ENCODE measurements at places on chromosomes 6 and 20.

DNA sequence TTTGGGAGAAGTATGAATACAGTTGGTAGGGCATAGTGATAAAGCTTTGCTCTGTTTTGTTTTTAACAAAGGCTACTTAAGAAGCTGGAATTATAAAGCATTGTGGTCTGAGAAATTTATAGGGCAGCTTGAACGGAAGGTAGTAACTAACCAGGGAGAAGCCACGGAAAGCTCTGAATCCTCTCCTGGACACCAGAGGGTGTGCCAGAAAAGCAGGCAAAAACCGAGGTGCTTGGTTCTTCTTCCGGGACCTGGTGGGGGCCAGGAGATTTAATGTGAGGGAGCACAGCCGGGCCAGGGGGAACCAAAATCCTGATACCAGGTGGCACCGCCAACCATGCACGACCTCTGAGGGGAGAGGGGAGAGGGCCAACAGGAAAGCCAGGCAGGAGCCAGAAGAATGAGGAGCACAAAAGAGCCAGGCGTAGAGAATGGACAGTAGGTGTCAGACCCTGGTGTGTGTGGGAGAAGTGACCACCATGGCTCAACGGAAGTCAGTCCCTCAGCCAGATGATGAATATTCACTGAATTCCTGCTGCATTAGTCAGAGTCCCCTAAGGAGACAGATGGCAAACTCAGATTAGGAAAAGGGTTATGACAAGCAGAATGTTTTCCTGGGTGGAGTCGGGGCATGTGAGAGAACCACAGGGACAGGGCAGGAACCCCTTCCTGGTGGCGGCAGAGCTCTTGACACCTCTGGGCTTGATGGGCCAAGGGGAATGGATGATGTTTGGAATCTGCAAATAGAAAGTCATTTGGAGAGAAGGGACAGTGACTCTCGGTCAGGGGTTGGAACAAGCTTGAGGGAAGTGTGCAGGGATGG lies 262.3 kb downstream of the ZNF217 start:
- peak; percentile 82 for DNase-seq

- no peak for DNase-seq
These were observed 104.6 kb downstream of the PAX1 start for GRCh38 chr20:21809961-21810523.

GRCh38 chr6:135054226-135054568 lies 425 bp downstream of the HBS1L start:
- peak; percentile 39 for DNase-seq

- no peak for DNase-seq
These were observed 1.8 kb downstream of the HSPA12B start for GRCh38 chr20:3734111-3734843.

- DNase-seq = peak; percentile 20
These were observed 77.2 kb downstream of the SSR1 start for GRCh38 chr6:7235712-7236305.

GRCh38 chr20:34045294-34045693 lies 51.6 kb downstream of the RALY start:
- peak; percentile 23 for DNase-seq

GRCh38 chr6:156351346-156351966 lies 425.7 kb upstream of the ARID1B start:
- DNase-seq = no peak

GRCh38 chr6:119261944-119262284 lies 87.6 kb downstream of the MAN1A1 start:
- no peak for DNase-seq

- peak; percentile 96 for DNase-seq
These were observed 185.3 kb downstream of the OGFRL1 start for GRCh38 chr6:71473926-71474325.

DNA sequence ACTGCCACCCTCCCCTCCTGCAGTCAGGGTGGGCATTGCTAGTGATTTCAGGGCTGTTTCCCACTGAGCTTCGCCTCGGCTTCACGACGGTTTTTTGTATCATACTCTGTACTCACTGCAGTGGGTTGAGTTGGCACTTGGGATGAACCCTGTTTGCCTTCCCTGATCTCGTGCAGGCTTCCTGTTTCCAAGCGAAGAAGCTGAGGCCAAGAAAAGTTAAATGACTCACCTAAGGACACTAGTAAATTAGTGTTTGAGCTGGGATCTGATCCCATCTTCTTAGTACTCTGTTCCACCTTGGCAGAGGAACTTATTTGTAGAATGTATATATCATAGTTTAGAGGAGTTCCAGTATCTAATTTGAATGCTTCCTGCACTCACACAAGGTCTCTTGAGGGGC lies 50.3 kb upstream of the VSTM2L start:
- DNase-seq = no peak

DNA sequence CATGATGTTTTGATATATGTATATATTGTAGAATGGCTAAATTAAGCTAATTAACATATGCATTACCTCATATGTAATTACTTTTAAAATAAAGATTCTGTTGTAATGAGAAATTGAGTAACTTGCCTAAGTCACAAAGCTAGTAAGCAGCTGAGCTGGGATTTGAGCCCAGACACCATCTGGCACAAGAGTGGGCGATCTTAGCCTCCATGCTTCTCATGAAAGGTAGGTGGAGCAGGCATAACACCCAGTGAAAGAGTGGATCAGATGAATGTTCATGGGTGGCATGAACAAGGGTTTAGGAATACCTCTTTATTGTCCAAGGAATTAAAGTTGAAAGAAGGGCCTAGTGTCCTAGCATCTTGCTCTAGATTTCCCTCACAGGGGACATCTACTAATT lies 365.4 kb downstream of the TFAP2B start:
- DNase-seq = no peak

DNA sequence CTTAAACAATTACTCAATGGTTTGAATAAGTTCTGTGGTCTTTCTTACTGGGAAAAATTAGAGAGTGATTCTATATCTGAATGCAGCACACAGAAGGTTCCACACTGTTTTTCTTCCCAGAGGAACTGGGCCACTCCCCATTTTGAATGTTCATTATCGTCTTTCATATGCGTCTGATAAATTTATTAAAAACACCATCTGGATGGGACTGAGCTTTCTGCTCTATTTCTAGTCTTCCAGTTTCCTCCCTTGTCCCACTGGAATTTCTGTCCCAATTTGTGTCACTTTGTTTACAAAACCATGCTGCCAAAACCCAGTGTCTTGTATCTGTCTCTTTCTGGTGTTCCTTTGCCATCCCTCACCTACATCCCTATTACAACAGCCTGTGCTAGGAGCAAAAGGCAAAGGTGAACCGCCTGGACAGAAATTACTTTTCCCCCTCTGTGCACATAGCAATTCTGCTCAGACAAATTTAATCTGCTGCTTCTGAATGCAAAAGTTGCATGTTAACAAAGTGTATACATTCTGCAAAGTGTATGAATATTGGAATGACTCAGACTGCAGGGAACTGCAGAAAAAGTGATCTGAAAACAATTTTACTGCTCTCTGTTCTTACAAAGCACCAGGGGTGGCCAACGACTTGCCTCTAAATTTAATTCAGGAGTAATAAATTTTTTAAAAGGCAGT lies 333.6 kb downstream of the BTBD9 start:
- no peak for DNase-seq

GRCh38 chr6:111721753-111722154 lies 116.1 kb upstream of the TRAF3IP2 start:
- peak; percentile 27 for DNase-seq

DNA sequence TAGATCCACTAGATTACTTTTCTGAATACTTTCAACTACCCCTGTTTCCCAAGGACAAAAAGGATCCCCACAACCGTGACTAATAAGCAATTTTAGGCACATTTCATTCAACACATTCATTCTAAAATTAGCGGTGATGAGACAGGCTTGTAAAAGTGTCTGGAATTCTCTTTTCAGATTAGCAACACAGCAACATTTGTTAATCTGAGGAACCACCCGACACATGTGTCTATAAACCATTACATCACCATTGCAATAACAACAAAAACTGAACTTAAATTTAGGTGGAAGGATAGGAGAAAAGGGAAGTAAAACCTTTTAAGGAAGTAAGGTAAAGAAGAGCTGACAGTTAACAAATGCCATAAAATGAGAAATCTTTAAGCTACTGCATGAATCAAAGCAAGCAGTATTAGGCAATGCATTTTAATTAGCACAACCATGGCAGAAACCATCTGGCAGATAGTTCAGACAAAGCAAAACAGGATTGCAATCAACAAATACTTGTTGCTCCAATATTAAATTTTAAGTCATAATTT lies 49.1 kb downstream of the MAP3K7 start:
- DNase-seq = no peak

DNA sequence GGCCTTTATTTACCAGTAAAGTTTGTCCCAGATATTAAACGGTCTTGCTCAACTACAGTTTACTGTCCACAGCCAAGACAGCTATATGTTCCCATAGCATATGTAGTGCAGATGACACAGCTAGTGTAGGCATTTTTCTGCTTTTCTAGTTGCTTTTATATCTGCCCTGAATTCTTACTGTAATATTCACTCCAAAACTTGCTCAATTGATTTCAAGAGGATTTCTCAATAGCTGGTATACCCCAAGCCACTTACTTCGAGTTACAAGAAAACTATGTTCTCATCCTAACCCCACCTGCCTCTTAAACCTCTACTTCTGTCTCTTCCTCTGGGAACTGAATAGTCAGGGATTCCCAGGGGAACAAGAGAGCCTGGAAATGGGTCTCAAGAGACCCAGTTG lies 18.9 kb upstream of the ROS1 start:
- DNase-seq = no peak

DNA sequence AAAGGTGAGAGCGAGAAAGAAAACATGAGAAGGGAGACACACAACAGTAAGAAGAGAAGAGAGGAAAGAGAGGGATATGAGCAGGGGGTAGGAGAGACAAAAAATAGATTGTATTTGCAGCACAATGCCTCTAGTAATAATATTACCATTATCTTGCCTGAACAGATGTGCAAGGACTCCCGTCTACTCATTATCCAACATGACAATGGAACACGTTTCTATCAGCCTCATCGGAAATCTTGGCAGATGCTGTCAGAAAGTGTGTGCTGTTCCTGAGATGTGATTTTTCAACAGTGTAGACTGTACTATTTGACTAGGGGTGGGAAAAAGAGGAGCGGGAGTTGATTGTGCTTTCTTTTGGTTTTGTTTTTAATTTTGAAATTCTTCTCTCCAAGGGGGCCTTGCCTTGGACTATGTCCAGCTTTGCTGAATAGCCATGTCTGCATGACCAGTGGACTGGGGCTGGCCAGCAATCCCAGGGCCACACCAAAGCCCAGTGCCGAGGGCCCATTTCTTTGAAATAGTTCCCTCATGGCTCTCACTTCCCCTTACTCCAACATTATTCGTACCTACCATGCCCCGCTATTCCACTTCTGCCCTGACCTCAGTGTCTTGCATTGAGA lies 11.3 kb upstream of the TRAM2 start:
- no peak for DNase-seq

DNA sequence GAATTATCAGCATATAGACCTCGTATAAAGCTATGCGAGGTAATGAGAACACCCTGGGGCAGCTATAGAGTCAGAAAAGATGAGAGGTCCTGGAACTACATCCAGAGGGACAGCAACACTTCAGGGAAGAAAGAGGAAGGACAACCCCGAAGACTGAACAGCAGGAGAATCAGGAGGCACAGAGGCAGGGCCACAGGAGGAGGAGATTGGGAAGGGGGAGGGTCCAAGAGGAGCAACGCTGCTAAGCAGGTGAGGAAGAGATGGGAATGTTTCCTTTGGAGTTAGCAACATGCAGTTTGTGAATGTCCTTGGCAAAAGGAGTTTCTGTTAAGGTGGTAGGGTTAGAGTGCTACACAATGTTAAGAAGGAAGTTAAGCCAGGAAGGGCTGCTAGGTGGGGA lies 79.5 kb upstream of the OLIG3 start:
- DNase-seq = no peak

GRCh38 chr6:163773646-163774045 lies 359.1 kb downstream of the QKI start:
- DNase-seq = no peak

DNA sequence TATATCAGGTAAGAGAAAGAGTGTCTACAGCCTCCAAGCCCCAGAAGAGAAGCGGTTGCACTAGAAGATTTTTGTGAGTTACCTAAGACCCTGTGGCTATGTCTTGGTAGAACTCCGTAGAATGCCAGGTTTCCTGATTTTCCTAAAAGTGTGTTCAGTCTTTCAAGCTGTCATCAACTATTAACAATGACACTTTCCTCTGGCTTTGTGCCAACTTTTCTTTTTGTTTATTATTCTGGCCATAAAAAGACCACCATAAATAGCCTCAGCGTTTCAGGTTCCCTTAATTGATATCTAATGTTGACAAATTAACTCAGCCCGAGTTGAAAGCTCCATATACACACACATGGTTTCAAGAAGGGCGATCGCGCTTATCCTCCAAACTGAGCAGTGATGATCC lies 1.2 kb downstream of the PAK5 start:
- no peak for DNase-seq

DNA sequence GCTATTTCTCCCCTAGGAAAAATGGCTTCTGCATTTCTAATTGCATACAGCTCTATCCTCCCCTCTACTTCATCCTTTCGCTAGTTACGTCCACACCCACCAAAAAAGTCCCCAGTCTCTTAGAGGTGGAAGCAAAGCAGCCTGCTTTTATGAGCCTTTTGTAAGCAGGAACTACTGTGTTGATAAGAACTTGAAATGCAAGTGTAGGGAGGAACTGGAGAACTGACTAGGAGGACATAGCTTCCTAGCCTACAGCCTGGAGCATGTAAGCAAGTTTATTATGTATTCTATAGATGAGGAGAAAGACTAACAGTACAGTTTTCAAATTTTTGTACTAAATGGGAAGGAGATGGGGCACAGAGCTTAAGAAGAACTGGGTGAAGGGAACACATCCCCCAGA lies 10.3 kb downstream of the ARHGAP18 start:
- DNase-seq = no peak

DNA sequence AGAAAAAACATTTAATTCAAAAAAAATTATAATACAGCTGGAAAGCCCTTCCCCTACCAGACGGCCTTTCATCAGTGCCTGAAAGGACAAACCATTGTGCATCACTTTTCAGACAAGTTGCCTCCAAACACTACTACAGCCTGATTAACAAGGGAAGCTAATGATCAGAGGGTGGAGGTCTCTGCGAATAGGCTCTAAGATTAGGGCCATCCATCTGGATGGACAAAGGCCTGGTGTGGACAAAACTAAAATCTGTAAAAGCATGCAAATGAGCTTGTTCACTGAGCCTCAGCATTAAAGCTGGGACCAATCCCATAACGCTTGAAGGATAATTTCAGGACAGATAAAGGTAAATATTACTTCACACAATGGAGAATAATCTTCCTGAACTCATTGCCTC lies 228.7 kb upstream of the PLN start:
- no peak for DNase-seq

DNA sequence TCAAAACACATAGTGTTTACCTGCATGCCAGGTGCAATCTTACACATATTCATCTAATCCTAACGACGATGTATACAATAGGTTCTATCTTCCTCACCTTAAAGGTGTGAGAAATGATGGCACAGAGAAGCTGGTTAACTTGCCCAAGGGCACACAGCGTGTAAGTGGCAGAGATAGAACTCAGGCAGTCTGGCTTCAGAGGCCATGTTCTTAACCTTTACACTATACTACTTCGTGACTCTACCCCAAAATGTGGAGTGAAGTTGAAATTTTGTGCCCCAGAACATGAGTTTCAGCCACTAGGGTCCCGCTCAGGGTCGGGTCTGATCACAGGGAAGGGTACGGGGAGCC lies 584 bp downstream of the VPS52 start:
- DNase-seq = no peak
